ENCODE measurements at places on chromosomes 7 and 10. TPM values are rescaled to one million over a fixed set of nuclear protein-coding genes. Genes with fewer than 3 reads are reported as not detected.
A peak's percentile ranks its signal among the peaks of the same experiment; 100 is the strongest.

CNPY1 gene
- total RNA-seq: not detected

HOXA7 gene
- total RNA-seq: 9.1 TPM

INHBA gene
- total RNA-seq: 3.7 TPM

LIPK gene
- not detected for total RNA-seq

BAMBI gene
- 5.3 TPM for total RNA-seq

TMEM139 gene
- 0.71 TPM for total RNA-seq

TRIM50 gene
- total RNA-seq: 0.71 TPM

DNA sequence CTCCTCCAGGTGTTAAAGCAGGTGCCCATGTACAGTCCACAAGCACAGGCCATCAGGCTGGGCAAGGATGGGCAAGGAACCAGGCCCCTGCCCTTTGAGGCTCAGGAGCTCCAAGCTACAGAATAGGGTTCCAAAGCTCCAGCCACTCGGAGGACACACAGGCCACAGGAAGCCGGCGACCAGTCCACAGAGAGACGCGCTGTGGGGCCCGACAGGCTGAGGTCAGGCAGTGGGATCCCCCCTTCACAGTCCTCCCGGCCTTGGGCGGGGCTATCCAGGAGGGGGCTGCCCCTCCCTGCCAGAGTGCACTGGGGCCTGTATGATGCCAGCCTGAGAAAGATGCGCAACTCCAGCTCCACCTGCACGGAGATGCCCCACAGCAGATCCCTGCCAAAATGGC, 34.0 kb downstream of the MAD1L1 start:
- H3K27ac ChIP-seq: no peak overlapping the region
- H3K36me3 ChIP-seq: peaks cover 22% of the 10 kb centered on the region
- no peaks in the 10 kb centered on the region for H3K27me3 ChIP-seq

GRCh38 chr7:17166824-17167379, 131.6 kb upstream of the AHR start:
- H3K4me1 ChIP-seq: no peaks in the 10 kb centered on the region
- H3K27ac ChIP-seq: no peak overlapping the region
- no peak overlapping the region for H3K4me3 ChIP-seq
- no peaks in the 10 kb centered on the region for H3K27me3 ChIP-seq
- H3K36me3 ChIP-seq: no peaks in the 10 kb centered on the region

- no peaks in the 10 kb centered on the region for H3K27me3 ChIP-seq
- no peak overlapping the region for H3K27ac ChIP-seq
- H3K4me1 ChIP-seq: peaks cover 17% of the 10 kb centered on the region
Measured at GRCh38 chr7:84247591-84247990, 53.0 kb upstream of the SEMA3A start.

DNA sequence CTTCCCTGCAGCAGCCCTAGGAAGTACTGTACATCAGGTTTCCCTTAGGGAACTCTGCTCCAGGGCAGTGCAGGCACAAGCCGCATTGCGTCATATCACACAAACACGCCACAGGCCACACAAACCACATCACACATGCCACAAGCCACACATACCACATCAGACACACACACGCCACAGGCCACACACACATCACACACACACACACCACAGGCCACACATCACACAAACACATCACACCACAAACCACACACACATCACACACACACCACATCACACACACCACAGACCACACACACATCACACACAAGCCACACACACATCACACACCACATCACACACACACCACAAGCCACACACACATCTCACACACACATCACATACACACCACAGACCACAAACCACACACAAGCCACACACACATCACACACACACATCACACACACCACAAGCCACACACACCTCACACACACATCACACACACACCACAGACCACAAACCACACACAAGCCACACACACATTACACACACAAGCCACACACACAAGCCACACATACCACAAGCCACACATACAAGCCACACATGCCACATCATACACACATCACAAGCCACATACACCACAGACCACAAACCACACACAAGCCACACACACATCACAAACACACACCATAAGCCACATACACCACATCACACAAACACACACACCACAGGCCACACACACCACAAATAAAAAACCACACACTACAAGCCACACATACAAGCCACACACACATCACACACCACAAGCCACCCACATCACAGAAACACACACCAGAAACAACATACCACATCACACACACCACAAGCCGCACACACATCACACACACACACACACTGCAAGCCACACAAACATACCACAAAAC, 53.4 kb downstream of the TMEM209 start:
- DNase-seq: no peak
- H3K27ac ChIP-seq: no peak overlapping the region

DNA sequence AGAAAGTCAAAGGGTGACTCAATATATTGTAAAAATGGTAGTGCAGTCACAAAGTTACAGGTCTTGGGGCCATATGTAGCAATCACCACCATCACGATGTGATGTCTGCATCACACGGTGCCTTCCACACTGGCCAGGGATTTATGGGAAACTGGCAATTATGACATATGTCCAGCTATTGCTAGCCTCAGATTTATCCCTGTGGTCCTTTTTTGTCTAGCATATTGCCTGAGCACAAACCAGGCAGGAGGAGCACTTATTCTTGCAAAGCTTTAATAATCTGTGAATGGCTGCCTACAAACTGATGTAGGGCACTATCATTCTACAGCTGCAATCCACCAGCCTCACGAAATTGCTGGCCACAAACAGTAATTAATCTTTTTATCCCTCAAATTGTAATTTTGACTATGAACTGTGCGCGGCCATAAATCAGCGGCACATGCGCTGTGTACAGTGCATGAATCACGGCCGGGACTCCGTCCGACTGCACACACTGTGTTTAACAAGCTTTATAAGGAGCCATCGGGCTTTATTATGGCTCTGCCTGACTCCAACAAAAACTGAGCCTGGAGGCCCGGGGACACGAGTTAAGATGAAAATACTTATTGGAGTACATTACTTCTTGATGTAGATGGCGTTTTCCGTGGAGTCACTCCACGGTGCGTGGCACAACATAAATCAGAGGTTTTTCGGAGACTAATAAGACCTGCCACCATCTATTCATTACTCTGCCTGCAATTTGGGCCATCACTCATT, 115.2 kb downstream of the EBF3 start:
- DNase-seq: no peak
- no peak overlapping the region for H3K4me3 ChIP-seq
- H3K27ac ChIP-seq: no peak overlapping the region
- H3K36me3 ChIP-seq: no peaks in the 10 kb centered on the region
- H3K27me3 ChIP-seq: no peaks in the 10 kb centered on the region

GRCh38 chr7:16084370-16084769, 337.0 kb downstream of the CRPPA start:
- no peaks in the 10 kb centered on the region for H3K4me1 ChIP-seq
- H3K36me3 ChIP-seq: no peaks in the 10 kb centered on the region
- no peaks in the 10 kb centered on the region for H3K27me3 ChIP-seq

GRCh38 chr7:9945857-9946256, 1027.8 kb upstream of the PHF14 start:
- H3K36me3 ChIP-seq: no peaks in the 10 kb centered on the region
- no peaks in the 10 kb centered on the region for H3K27me3 ChIP-seq
- H3K4me3 ChIP-seq: no peak overlapping the region
- no peaks in the 10 kb centered on the region for H3K4me1 ChIP-seq
- no peak overlapping the region for H3K27ac ChIP-seq
- no peak for DNase-seq

DNA sequence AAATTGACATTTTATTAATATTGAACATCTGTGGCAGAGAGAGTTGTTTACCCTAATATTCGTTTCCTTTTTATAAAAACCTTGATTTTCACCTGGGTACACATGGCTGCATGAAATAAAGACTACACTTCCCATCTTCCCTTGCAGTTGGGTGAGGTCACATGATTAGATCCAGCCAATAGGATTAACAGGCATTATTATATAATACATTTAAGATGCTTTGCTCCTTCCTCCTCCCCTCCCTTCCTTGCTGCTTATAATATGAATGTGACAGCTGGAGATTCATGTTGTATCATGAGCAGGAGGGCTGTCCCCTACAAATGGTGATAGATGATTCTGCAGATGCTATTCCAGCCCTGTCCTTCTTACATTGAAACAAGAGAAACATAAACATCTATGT, 146.6 kb downstream of the SH2D4B start:
- DNase-seq: no peak
- H3K4me3 ChIP-seq: no peak overlapping the region
- no peak overlapping the region for H3K27ac ChIP-seq
- H3K36me3 ChIP-seq: no peaks in the 10 kb centered on the region
- no peaks in the 10 kb centered on the region for H3K4me1 ChIP-seq
- H3K27me3 ChIP-seq: no peaks in the 10 kb centered on the region

- no peak overlapping the region for H3K27ac ChIP-seq
- H3K4me3 ChIP-seq: no peak overlapping the region
- H3K27me3 ChIP-seq: no peaks in the 10 kb centered on the region
- H3K36me3 ChIP-seq: peaks cover 5% of the 10 kb centered on the region
Measured at GRCh38 chr7:98303906-98304305, 22.4 kb downstream of the BRI3 start.

GRCh38 chr10:94747838-94748237, 14.6 kb upstream of the CYP2C19 start:
- H3K36me3 ChIP-seq: no peaks in the 10 kb centered on the region
- H3K4me1 ChIP-seq: no peaks in the 10 kb centered on the region

- no peak overlapping the region for H3K4me3 ChIP-seq
- H3K27me3 ChIP-seq: no peaks in the 10 kb centered on the region
- H3K27ac ChIP-seq: no peak overlapping the region
- DNase-seq: no peak
Measured at GRCh38 chr7:128725531-128725930, 13.6 kb upstream of the CALU start.

DNA sequence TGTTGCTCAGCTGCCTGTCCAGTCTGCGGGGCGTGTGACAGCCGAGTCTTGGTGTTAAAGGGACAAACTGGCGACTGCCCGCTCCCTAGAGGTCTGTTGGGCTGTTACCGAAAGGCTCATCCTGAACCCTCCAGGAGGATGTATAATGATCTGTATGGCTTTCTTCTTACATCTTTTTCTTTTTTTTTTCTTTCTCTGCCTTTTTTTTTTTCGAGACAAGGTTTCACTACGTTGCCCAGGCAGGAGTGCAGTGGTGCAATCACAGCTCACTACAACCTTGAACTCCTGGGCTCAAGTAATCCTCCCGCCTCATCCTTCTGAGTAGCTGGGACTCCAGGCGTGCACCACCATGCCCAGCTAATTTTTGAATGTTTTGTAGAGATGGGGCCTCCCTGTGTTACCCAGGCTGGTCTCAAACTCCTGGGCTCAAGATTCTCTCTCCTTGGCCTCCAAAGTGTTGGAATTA, 857 bp downstream of the INTS15 start:
- peaks cover 22% of the 10 kb centered on the region for H3K4me1 ChIP-seq
- peak overlapping the region; percentile 93 for H3K27ac ChIP-seq
- H3K36me3 ChIP-seq: peaks cover 33% of the 10 kb centered on the region

- no peak overlapping the region for H3K27ac ChIP-seq
- H3K36me3 ChIP-seq: no peaks in the 10 kb centered on the region
- H3K27me3 ChIP-seq: peaks cover 4% of the 10 kb centered on the region
Measured at GRCh38 chr7:98467570-98468312, 66.9 kb upstream of the BAIAP2L1 start.

DNA sequence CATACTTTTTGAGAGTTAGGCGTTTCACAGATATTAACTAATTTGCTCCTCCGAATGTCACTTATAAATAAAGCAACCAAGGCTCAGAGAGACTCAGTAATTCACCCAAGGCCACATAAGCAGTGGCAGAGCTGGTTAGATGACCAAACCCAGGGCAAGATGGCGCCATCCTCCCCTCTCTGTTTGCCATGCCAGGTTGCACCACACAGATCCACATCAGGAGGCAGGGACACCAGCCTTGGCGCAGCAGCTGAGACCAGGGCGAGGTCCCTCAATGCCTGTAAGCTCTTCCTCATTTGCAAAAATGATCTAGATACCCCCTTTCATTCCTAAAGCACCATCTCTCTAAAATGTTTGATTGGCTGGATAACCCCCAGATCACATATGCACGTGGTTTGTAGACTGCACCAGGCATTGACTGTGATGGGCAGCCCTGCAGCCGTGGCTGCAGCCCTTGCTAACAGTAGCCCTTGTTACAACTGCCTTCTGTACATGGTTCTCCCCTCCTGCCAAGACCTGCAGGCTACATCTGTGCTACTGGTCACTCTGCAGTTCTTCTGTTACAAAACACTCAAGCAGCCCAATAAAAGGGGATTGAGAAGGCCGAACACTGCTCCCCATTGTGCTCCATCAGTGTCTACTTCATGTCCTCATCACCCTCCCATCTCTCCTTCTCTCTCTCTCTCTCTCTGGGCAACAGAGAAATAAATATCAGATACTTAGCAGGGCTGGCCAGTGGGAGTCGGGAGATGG, 298.6 kb downstream of the PRPF18 start:
- peak; percentile 70 for DNase-seq
- peaks cover 4% of the 10 kb centered on the region for H3K4me1 ChIP-seq
- no peak overlapping the region for H3K4me3 ChIP-seq
- H3K27ac ChIP-seq: no peak overlapping the region
- H3K27me3 ChIP-seq: no peaks in the 10 kb centered on the region
- no peaks in the 10 kb centered on the region for H3K36me3 ChIP-seq

- no peaks in the 10 kb centered on the region for H3K27me3 ChIP-seq
- H3K27ac ChIP-seq: no peak overlapping the region
- no peak for DNase-seq
- no peak overlapping the region for H3K4me3 ChIP-seq
Measured at GRCh38 chr7:24464861-24465260, 108.4 kb upstream of the PALS2 start.

DNA sequence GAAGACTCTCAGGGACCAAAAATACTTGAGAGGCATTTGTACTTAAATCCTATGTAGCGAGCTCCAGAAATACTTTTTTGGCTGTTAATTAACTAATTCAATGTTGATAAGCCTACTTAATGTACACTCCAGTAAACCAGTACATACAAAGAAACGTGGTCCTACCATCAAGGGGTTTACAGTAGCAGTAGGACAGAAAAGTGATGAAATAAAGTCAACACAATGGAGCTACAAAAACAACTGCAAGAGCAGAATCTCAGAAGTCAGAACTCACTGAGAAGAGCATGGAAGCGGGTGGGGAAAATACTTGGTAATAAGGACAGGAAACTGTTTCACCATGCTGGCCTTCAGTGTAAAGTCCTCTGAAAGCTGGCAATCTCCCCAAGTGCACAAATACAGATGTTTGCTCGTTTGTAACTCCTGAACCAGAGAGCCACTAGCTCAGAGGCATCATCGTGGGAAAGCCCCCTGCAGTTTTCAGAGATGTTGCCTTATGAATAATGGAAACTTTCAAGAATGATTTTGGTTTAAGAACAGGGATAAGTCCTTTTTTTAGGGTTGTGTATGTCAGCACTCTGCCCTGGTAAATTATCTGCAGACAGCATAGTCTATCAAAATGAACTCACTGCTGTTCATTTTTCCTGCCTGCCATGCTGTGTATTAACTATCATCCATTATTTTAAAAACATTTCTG, 233.2 kb downstream of the SORCS1 start:
- H3K4me3 ChIP-seq: no peak overlapping the region
- DNase-seq: no peak
- no peaks in the 10 kb centered on the region for H3K36me3 ChIP-seq
- H3K27me3 ChIP-seq: no peaks in the 10 kb centered on the region
- no peak overlapping the region for H3K27ac ChIP-seq
- no peaks in the 10 kb centered on the region for H3K4me1 ChIP-seq

Data from sigmoid colon (tissue), 7 donors.